ENCODE measurements at places on chromosomes 3 and 15. TPM values are rescaled to one million over a fixed set of nuclear protein-coding genes. Genes with fewer than 3 reads are reported as not detected.

- DNase-seq = no peak
Observed at GRCh38 chr3:179953993-179954870, 82.5 kb downstream of the PEX5L start.

Gene LRTM1
- not detected for total RNA-seq

DNA sequence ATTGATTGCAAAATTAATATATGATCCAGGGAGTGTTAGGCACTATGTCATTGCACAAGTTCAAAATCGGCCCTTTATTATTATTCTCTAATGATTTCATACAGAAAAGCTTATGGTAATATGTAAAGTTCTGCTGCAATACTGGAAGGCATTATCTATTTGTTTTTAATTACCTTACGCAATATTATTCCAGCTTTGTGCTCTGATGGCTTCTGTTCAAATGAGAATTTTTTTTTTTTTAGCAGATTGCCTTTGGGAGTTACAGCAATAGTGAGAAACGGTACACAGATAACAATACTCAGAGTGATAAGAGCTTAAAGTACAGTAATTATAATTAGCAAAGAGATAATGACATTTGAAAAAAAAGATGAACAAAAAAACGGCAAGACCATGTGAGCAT is 602.2 kb upstream of the ALCAM start:
- DNase-seq = no peak

DNA sequence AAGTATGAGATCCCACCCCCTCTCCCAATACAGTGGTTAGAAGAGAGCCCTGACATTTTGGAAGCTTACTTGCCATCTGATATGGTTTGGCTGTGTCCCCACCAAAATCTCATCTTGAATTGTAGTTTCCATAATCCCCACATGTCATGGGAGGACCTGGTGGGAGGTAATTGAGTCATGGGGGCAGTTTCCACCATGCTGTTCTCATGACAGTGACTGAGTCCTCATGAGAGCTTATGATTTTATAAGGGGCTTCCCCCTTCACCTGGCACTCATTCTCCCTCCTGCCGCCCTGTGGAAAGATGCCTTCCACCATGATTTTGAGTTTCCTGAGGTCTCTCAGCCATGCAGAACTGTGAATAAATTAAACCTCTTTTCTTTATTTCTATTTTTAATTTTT is 28.8 kb upstream of the HES1 start:
- DNase-seq = no peak

DNA sequence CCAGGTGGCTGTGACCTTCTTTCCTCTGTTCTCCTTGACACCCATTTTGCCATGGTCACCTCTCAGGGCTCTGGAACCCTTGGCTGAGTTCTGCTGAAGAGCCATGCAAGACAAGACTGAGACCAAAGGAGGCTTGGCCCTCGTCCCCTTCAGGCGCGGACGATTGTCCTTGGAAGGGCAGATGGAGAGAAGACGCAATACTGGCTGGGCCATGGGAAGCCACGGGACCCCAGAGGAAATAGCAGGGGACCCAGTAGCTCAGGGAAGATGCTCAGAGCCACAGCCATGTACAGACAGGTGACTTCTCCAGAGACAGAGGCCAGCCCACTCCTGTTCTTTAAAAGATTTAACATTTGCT is 125.6 kb downstream of the SMAD6 start:
- no peak for DNase-seq

DNA sequence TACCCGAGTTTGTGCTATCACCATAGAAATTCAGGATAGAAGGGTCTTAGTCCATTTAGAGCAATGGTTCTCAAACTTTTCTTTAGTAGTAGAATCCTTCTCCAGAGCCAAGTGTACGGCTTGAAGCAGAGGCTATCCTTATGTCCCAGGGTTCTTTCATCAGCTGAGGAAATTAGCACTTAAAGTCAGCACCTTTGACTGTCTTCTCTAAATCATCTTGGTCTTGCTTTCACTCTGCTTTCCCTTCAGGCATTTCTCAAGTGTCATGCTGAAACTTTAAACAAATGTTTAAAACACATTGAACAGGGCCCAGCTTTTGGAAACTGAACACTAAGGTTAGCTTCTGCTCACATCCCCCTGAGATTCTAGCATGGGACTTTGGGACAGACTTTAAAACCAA is 78.2 kb downstream of the TM4SF4 start:
- no peak for DNase-seq

DNA sequence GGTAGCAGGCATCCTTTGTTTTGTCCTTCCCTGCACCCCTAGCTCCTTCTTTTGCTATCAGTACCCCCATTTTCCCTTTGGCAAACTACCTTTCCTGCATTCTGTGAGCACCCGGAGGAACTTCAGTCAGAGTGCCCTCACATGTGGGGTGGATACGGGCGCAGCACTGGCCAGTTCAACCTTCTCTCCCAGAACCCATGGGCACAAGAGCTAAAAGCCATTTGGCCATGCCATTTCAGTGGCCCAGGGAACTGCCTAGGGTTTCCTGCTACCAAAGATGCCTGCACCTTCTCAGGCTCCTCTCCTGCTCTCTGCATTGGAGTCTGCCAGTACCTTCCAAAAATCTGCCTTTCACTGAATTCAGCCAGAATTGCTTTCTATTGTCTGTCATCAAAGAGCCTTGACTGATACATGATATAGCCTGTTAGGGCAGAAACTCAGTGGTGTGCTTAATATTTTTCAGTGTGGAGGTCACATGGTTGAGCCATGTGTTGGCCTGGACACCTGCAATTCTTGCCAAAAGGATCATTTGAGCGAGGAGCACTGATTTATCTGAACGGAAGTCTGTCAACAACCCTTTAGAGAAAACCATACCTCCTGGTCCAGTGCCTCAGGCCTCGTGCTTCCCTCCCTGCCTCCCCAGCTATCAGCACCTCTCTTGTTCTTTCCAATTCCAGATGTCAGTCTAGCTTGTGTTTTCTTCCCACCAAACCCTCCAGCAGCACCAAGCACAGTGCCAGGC is 27.0 kb upstream of the HHATL start:
- DNase-seq = no peak

DNA sequence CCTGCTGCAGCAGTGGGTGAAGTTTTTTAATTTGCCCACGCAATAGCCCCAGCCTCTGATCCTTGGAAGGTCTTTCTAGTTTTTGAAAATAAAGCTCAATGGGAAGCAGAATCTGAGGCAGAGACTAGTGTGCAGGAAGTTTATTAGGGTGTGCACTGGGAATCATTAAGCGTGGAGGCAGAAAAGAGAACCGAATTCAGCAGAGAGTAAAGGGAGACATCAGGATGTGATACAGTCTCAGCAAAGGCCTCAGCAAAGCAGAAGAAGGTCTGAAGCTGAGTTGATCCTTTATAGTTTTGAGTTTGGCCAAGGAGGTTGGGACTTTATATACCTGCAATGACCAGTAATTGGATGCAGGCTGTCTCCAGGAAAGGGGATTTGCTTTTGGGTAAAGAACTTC is 4.9 kb upstream of the BTLA start:
- DNase-seq = no peak

Gene PPP2R3A
- total RNA-seq = 7.1 TPM

Gene TIMP4
- not detected for total RNA-seq

- no peak for DNase-seq
Observed at GRCh38 chr15:40368719-40369473, 10.9 kb downstream of the DISP2 start.

DNA sequence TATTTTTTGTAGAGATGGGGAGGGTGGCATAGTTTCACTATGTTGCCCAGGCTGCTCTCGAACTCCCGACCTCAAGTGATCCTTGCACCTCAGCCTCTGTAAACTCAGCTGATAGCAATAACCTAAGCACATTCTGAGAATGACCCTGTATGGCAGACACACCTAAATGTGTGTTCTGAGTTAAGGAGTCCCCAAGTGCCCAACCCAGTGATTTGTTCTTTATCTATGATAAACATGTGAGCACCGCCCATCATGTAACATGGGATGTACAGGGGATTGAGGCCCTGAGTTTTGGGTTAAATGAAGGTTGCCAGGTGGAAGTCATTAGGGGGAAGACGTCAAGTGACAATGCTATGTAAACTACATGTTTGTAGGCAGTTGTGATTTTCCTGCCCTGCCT is 5.7 kb downstream of the NCEH1 start:
- DNase-seq = no peak

Gene ACP3
- not detected for total RNA-seq

Gene SLC12A8
- 8.5 TPM for total RNA-seq

All from MCF 10A (cell line).